ENCODE measurements at places on chromosomes 16 and 17. TPM values are rescaled to one million over a fixed set of nuclear protein-coding genes. Genes with fewer than 3 reads are reported as not detected.

The HERPUD1 gene
- total RNA-seq = 43.2 TPM

The SLC6A4 gene
- under 0.01 TPM for total RNA-seq

The SPATA32 gene
- not detected for total RNA-seq

The MIS12 gene
- 5.8 TPM for total RNA-seq

The ATP5PD gene
- 442 TPM for total RNA-seq

The ST6GALNAC2 gene
- 1.4 TPM for total RNA-seq
